ENCODE measurements at places on chromosomes 6 and 20. TPM values are rescaled to one million over a fixed set of nuclear protein-coding genes. Genes with fewer than 3 reads are reported as not detected.

Gene ZSCAN16
- 5.8 TPM for total RNA-seq

- DNase-seq = no peak
These were observed 208.7 kb downstream of the GMDS start for GRCh38 chr6:2036710-2037023.

Gene TRIM40
- total RNA-seq = not detected

GRCh38 chr6:168273441-168274036, 46.0 kb downstream of the DACT2 start:
- DNase-seq = no peak

GRCh38 chr6:133206942-133207341, 34.2 kb upstream of the EYA4 start:
- DNase-seq = no peak

Gene SYNDIG1
- total RNA-seq = not detected

Measured in HT-29 (cell line).